Right renal pelvis (tissue), 4 donors: ENCODE measurements at places on chromosomes 11 and 22. TPM values are rescaled to one million over a fixed set of nuclear protein-coding genes. Genes with fewer than 3 reads are reported as not detected.

DNA sequence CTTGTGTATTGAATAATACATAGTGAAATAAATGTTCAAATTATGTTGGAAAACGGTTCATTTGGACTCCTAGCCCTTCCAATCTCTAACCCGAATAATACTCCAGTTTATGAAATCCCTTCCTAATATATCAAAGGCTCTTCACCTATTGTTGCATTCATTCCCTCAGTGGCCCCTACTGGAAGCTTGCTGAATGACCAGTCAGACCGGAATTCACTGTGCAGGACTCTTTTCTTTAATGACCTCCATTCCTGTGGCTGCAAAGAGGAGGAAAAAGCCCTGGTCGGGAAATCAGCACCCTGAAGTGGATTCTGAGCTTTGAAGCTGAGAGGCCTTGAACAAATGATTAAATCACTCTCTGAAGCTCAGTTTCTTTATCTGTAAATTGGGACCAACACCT lies 19.1 kb upstream of the RCN1 start:
- no peak for DNase-seq

GRCh38 chr11:26623076-26623659 lies 51.1 kb upstream of the MUC15 start:
- DNase-seq, result no peak

- DNase-seq, result no peak
Measured at GRCh38 chr11:131814108-131814507, 443.7 kb downstream of the NTM start.

DNA sequence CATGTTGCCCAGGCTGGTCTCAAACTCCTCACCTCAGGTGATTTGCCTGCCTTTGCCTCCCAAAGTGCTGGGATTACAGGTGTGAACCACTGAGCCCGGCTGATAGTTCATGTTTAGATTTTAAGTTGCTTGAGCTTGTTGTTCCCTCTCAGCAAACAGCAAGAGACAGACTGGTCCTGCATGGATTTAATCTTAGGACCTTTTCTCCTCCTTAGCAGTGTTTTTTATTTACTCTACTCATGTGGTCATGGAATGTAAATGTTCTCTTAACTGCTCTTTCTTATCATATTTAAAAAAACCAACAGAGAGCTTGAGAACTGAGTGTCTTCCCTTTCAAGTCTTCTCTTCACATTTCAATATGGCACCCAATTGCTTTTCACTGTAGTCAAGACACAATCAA lies 22.7 kb upstream of the PRDM10 start:
- DNase-seq, result no peak

- no peak for DNase-seq
Measured at GRCh38 chr22:19937616-19938473, 3.7 kb upstream of the COMT start.

GRCh38 chr11:86678296-86678695 lies 5.9 kb upstream of the ME3 start:
- DNase-seq, result no peak

UBQLNL gene
- 0.46 TPM for polyA plus RNA-seq

GRCh38 chr22:46295277-46295971 lies 1.2 kb upstream of the GTSE1 start:
- no peak for DNase-seq

DNA sequence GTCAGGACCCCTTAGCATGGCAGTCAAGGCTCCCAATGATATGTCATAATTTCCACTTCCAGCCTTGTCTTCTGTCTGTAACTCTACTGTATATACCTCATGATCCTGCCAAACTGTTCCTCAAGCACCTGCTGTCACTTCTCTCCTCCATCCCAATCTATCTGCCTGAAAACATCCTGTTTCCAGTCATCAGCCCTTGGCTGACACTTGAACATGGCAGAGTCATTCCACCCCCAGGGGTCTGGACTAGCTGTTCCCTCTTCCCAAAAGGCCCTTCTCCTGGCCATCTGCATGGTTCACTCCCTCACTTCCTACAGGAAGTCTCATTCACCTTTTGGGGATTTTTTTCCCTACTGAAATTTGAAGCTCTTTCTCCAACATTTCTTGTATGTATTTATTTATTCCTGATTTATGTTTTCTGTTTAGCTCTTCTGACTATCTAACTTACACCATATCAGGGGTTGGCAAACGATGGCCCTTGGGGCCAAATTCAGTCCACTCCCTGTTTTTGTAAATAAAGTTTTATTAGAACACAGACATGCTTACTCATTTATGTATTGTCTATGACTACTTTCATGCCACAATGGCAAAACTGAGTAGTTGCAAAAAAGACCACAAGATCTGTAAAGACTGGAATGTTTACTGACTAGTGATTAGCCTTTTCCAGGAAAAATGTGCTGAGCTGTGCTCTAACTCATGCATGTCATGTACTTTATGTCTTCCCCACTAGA lies 278.4 kb downstream of the KIRREL3 start:
- DNase-seq, result no peak

METTL15 gene
- polyA plus RNA-seq, result 16.9 TPM

DNA sequence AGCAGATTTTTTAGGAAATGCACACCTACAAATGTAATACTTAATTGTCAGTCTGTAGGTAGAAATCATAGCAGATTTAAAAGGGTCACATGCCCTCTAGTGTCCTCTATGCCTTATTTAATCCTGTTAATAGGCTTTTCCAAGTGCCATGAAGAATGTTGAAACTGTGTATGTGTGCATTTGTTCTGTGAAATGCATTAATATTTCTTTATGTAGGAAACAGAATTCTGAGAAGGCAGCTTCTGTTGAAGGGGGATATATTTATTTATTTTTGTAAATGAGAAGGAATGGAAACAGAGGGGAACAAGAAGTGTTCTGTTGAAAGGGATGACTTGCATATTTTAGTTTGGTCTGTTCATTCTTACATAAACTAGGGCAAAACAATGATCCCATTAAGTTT lies 51.0 kb downstream of the SVIP start:
- no peak for DNase-seq

MRGPRX3 gene
- not detected for polyA plus RNA-seq

DNA sequence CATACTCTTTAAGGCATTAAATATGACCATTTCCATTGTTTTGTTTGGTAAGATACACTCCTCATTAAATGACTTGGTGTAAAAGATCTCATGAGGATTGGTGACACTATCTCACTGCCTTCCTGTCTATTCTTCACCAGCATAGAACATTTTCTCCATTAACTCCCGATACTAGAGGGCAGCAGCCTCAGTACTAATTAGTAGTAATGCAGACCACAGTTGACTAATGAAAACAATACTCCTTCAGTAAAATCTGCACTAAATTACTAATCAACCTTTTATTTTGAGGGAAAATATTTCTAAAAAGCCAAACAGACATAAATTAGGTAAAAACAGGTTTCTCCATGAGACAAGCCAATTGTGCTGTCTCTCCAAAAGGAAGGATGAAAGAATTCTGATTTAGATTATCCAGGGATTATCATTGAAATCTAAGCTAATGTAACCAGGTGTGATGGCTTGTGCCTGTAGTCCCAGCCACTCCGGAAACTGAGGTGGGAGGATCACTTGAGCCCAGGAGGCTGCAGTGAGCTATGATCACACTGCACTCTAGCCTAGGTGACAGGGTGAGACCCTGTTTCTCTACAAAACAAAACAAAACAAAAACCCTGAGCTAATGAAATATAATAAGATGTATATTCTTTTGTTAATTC lies 9.4 kb downstream of the PGM2L1 start:
- peak; percentile 43 for DNase-seq

DNA sequence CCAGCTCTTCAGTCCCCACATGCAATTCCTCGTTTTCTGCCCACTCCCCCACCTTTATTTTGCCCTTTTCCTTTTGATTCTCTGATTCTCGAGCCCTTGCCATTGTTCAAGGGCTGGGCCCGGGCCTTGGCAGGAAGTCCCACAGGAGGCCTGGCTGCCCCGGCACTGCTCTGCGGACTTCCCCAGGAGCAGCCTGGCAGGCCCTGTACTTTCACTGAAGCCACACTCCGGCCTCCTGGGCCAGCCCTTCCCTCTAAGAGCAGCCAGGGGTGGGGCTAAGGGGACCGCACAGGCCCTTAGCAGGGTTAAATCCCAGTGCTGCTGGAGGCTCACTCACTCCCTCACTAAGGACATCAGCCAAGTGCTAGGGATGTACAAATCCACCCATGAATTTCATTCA lies 4.1 kb downstream of the LRRC32 start:
- DNase-seq, result no peak

DNA sequence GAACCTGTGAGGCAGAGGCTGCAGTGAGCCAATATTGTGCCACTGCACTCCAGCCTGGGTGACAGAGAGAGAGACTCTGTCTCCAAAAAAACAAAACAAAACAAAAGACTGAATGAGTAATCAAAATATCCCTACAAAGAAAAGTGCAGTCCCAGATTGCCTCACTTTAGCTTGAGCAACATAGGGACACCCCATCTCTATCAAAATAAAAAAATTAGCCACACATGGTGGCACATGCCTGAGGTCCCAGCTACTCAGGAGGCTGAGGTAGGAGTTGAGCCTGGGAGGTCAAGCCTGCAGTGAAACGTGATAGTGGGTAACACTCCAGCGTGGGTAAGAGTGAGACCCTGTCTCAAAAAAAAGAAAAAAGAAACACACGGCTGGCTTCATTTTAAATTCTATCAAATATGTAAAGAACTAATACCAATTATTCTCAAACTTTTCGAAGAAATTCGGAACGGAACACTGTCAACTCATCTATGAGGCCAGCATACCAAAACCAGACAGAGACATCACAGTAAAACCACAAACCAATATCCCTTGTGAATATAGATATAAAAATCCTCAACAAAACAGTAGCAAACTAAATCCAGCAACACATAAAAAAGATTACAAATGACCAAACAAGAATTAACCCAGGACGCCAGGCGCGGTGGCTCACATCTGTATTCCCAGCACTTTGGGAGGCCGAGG lies 12.9 kb downstream of the CHEK2 start:
- DNase-seq, result no peak

- DNase-seq, result no peak
Measured at GRCh38 chr11:70672991-70673653, 274.8 kb downstream of the CTTN start.

- DNase-seq, result no peak
Measured at GRCh38 chr11:104098132-104098531, 61.7 kb downstream of the DDI1 start.

GRCh38 chr11:10225553-10225952 lies 68.5 kb downstream of the SBF2 start:
- no peak for DNase-seq

- DNase-seq, result no peak
Measured at GRCh38 chr11:86805873-86806310, 5.5 kb downstream of the PRSS23 start.

GRCh38 chr11:119168471-119169281 lies at the start of gene NLRX1:
NLRX1 (plus strand) TSS chr11:119168725; CDS start chr11:119171404, 2,679 bp downstream.
- peak; percentile 57 for DNase-seq

DNA sequence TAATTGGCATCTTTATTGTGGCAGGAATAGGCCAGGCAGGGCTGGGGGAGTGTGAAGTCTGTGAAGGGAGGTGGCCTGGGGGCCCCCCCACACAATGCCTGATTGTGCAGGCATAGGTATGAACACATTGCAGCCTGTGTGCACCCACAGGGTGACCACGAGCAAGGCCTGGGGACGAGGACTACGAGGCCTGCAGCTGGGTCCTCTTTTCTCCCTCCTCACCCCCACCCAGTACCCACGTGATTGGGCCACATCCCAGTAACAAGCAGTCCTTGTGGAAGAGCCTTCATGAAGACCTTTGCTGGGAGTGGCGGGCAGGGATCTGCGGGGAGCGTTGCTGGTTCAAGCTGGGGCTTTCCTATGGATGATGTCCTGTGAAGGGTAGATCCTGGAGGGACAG lies 29.3 kb downstream of the ZBTB16 start:
- no peak for DNase-seq

DNA sequence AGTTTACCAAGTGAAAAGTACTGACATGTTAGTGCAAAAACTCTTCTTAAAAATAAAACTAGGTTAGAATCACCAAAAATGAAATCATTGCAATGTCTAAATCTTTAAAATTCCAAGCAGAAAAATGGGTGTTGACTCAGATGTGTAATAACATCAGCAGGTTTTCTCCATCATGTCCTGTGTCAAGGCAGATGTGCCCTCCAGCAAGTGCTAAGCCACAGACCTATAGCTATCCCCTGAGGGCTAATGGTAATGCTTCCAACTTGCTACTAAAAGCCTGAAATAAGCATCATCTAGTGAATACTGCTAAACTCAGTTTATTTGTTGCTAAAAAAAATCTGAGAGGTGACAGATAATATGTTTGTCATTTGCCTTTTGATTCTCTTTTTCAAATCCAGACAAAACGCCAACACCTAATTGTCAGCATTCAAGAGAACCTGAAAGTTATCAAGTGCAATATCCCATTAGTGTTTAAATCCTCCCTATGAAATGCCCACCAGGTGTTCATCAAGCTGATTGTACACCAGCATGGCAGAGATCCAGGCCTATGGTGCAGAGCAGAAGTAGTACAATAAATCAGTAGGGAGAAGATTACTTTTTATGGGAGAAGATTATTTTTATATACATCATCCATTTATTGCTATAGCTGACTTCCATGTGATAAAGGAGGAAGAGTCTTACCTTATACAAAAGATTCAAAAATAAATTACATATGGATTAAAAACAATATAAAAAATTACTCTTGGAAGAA lies 55.1 kb upstream of the SYT9 start:
- no peak for DNase-seq

DNA sequence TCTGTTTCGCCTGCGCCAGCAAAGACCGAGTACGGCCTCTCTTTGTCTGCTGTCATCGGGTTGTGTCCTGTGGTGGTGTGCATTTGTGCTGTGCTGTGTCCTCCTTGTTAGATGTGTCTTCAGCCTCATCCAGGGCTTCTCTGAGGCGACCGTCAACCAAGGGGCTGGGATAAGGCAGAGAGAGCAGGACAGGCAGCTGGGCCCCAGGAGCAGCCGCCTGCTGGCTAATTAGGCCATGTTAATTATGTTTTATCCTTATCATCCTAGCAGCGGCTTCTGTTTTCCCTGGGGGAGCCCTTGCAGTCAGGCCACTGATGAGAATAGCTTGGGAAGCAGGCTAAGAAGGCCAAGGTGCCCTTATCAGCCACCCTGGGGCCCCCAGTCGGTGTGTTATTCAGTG lies 40.7 kb upstream of the TTC12 start:
- no peak for DNase-seq

GRCh38 chr11:45673441-45673840 lies 8.0 kb upstream of the CHST1 start:
- DNase-seq, result no peak

DNA sequence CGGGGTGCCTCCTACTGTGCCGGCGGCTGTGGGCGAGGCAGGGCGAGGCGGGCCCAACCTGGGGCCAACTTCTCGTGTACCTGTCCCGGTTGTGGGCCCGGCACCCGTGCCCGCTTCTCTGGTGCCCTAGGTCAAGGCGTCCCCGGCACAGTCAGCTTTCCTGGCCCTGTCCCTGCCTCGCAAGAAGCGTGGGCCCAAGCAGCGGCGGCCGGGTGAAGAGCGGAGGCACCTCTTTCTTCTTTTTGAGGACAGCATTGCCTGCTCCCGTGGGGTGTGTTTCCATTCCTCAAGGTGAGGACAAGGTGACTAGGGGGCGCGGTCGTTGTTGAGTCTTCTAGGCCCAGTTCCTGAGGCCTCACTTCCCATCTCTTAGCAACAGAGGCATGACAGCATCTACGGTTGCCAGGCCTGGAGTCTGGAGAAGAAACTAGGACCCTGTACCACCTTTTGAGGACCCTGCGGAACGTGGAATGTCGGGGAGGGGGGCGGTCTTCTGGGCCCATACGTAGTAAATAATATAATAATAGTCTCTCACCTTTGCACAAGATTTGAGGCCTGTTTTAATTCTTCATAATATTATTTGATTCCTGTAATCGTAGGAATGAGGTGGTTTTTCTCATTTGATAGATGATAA lies 418 bp downstream of the ACO2 start:
- no peak for DNase-seq

- no peak for DNase-seq
Measured at GRCh38 chr22:39494471-39495120, 7.5 kb upstream of the MIEF1 start.

GRCh38 chr22:38866024-38866398 lies 6.0 kb downstream of the CBX6 start:
- DNase-seq, result no peak

C22orf39 gene
- polyA plus RNA-seq, result 42.9 TPM
